BJ (cell line): ENCODE measurements at places on chromosomes 4 and X.
A peak's percentile ranks its signal among the peaks of the same experiment; 100 is the strongest.

- no peak for DNase-seq
Observed at GRCh38 chr4:89586864-89587263, 250.1 kb downstream of the SNCA start.

GRCh38 chrX:53211391-53211978 is 13.5 kb downstream of the KDM5C start:
- no peak for DNase-seq

DNA sequence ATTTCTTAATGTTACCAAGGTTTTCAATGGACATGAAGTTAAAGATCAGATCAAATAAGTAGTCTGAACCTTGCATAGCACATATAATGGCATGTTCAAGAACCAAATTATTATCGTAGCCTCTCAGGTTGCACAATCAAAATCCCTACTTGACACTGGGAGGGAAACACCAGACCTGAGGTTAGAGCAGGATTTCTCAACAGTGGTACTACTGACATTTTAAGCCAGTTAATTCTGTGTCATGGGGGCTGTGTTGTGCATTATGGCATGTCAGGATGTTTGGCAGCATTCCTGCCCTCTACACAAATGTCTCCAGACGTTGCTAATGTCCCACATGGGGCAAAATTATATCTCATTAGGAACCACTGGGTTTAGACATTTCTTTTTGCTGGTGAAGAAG is 20.8 kb downstream of the RLIM start:
- no peak for DNase-seq

DNA sequence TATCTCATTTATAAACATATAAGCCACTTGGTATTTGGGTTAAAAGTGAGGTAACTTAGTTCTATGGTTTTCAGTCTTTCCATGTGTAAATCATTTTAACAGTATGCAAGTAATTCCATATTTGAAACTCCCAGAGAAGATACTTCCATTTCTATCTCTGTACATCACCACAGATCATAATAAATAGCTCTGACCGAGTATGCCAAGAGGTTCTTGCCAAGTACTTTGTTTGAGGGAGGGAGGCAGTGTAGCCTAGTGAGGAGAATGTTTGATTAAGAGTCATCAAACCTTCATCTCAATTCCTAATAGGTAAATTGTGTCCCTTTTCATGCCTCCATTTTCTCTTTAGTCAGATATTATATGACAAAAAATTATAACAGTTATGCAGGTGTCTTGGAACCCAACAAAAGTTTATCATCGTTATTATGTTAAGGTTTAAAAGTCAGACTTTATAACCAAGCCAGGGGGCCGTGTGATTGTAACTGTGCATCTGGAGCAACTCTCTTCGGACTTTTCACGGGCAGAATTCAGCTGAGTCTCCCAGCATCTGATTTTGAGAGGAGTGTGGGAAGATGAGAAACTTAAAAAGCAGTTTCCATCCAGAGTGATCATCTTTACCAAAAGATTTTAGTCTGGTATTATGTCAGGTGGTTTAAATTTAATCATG is 123.8 kb downstream of the ANK2 start:
- DNase-seq, result no peak

GRCh38 chr4:91064157-91064853 is 937.1 kb downstream of the CCSER1 start:
- DNase-seq, result no peak

DNA sequence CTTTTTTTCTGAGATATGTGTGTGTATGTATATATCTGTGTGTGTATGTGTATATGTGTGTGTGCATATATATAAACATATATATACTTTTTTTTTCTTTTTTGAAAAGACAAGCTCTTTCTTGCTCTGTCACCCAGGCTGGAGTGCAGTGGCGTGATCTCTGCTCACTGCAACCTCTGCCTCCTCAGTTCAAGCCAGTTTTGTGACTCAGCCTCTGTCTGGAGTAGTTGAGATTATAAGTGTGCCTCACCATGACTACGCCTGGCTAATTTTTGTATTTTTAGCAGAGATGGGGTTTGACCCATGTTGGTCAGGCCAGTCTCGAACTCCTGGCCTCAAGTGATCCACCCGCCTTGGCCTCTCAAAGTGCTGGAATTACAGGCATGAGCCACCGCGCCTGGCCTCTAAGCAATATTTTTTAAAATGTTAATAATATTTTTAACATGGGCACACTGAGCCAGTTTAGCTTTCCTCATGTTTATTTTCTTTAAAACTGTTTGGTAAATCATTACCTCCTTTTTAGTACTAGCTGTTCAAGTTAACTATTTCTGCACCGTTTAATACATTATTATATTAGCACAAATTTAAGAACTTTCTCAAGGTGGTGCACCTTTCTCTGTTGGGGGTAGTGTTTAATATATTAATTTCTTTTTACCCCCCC is 33.3 kb downstream of the BBS12 start:
- DNase-seq, result peak; percentile 76

- DNase-seq, result no peak
Observed at GRCh38 chr4:38023347-38024205, 63.4 kb downstream of the PTTG2 start.

DNA sequence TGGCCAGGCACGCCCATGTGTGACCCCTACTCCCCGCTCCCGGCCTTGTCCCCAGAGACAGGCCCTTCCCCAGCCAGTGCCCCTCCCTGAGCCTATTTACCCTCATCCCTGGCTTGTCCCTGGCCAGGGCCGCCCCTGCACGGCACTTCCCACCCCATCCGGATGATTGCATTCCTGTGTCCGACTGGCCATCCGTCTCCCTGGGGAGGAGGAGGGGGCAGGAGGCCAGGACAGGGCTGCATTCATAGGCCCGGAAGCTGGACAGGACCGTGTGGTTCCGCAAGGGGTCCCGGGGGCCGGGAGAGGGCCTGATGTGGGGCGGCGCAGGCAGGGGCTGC is 22.8 kb downstream of the CTBP1 start:
- no peak for DNase-seq

DNA sequence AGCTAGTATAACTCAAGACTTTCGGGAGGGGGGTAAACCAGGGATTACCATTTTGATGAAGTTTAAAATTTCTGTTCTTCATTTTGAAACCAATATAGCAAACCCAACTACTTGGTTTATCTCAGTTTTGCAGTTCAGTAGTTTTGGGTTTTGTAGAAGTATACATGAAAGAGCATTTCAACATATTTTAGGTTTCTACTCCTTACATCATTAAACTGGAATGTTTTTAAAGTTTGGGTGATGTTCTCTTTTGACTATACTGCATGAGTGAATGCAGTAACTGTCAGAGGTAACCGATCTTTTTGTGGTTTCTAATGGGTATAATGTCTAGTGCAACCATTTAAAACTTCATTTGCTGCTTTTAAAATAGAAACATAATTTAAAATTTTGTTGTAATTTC is 248.3 kb upstream of the MAD2L1 start:
- DNase-seq, result no peak

- no peak for DNase-seq
Observed at GRCh38 chr4:117093571-117093970, 8.2 kb upstream of the TRAM1L1 start.

DNA sequence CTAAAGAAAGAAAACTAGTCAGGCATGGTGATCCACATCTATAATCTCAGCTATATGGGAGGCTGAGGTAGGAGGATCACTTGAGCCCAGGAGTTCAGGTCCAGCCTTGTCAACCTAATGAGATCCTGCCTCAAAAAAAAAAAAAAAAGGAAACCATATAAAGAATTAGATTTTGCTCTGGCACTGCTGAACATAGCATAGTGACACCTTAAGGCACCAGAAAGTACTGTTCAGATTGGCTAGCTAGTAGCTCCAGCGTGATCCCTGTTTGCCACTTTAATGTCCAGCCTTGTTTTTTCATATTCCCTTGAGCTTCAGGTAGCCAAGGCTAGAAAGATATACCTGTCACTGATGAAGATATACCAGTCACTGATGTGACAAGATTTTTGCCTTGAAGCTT is 34.1 kb downstream of the EXOC1 start:
- no peak for DNase-seq

DNA sequence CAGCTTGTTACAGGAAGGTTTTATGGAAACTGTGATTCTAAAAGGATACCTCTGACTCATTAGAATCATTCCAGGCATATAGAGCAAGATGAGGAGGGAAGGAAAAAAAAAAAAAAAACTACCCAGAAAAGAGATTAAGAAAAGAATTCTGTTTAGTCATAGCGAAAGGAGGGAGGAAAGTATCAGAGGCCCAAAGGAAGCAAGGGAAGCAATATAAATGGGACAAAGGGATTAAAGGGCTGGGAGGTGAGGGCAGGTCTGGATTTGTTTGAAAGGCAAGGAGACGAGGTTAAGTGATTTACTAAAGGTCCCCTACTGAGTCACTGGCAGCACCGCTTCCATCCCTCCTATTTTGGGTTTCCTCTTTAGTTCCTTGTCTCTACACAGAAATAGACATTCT is 88.6 kb upstream of the IL1RAPL1 start:
- no peak for DNase-seq

DNA sequence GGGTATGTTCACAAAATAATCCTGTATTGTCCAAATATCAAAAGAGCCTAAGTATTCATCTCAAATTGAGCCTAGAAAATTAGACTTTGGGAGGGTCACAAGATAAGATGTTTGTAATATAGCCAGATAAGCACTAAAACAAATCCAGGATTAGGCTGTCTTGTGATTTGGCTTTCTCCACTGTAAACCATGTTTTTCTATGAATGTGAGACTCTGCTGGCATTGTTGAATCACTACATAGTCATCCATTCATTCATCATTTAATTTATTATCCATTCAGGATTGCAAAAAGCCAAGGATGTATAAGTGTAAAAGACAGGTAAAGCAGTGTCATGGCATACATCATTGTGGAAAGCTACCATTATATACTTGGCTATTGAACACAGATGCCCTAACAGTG is 148.0 kb downstream of the GRID2 start:
- no peak for DNase-seq

- no peak for DNase-seq
Observed at GRCh38 chr4:182826391-182826790, 90.8 kb downstream of the DCTD start.

GRCh38 chr4:13678186-13678924 is 50.8 kb upstream of the BOD1L1 start:
- DNase-seq, result no peak

GRCh38 chr4:125280892-125281403 is 33.8 kb upstream of the FAT4 start:
- no peak for DNase-seq

GRCh38 chr4:20618731-20619130 is 81.5 kb upstream of the PACRGL start:
- no peak for DNase-seq

- DNase-seq, result no peak
Observed at GRCh38 chrX:3940000-3940610, 226.7 kb upstream of the PRKX start.

GRCh38 chrX:65034292-65034667 is 58.0 kb upstream of the ZC4H2 start:
- no peak for DNase-seq

DNA sequence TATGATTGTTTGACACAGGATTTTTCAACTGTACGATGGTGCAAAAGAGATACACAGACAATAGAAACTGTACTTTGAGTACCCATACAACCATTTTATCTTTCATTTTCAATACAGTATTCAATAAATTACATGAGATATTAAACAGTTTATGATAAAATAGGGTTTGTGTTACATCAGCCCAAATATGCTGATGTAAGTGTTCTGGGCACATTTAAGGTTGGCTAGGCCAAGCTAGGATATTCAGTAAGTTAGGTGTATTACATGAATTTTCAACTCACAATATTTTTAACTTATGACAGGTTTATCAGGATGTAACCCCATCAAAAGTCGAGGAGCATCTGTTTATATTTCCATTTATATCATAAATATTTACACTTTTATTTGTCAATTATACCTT is 42.9 kb upstream of the PLS3 start:
- DNase-seq, result no peak

DNA sequence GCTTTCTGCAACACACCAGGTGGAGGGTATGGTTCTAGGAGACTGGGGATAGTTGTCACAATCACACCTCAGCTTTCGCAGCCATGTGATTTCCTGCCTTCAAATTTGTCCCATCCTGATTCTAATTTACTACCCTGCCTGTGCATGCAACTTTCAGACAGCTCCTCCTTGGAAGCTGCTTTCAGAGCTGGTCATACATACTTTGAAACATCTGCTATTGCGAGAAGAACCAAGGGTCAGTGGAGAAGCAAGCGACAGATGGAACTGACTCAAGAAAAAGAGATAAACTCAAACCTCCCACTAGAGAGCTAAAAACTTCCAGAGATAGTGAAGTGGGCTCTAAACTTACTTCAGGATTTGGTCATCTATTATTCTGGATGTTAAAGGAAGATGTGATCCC is 381.7 kb upstream of the FGF13 start:
- DNase-seq, result no peak

DNA sequence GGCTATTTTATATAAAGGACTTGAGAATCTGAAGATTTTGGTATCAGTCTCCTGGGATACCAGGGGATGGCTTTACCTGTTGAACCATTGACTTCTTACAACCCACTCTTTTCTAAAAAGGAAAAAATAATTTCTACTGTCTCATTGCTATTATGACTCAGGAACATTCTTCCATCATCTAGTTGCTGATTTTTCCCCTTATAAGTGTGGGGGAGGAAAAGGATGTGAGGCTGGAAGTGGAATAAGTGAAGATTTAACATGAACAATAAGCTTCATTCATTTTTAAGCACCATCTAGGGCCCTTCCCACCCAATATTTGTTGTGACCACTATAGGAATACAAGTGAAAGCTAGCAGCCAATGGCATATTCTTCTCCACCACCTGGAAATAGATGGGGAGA is 10.6 kb upstream of the MND1 start:
- no peak for DNase-seq

DNA sequence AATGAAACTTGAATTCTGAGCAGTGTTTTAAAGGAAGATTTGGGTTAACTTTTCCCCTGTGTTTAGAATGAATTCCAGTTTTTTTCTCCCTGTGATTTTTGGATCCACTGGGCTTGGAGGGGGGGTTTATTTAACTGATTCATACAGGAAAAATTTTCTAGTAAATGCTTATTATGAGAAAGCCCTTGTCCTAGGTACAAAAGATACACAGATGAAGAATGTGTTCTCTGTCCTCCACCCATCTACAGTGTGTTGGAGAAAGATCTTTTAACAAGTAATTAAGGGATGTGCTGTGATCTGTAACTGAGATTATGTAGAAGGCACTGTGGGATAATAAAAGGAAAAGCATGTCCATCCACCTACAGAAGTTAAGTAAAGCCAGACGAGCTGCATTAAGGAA is 103.9 kb downstream of the STIM2 start:
- DNase-seq, result no peak

DNA sequence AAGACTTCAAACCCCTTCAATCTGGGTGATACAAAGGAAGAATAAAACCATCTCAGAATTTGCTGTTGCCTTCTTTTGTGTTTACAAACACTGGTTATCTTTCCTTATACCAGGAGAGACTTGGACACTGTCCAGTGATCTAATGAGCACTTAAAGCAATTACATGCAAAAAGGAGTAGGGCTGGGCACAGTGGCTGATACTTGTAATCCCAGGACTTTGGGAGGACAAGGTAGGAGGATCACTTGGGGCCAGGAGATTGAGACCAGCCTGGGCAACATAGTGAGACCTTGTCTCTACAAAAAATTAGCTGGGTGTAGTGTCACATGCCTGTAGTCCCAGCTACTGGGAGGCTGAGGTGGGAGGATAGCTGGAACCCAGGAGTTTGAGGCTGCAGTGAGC is 95.7 kb upstream of the DRD5 start:
- DNase-seq, result no peak

GRCh38 chr4:25032126-25032525 is 1.4 kb upstream of the LGI2 start:
- no peak for DNase-seq
